ENCODE measurements at places on chromosomes 16 and 17.

GRCh38 chr16:87199901-87200300 lies 117.3 kb downstream of the C16orf95 start:
- DNase-seq, result no peak

DNA sequence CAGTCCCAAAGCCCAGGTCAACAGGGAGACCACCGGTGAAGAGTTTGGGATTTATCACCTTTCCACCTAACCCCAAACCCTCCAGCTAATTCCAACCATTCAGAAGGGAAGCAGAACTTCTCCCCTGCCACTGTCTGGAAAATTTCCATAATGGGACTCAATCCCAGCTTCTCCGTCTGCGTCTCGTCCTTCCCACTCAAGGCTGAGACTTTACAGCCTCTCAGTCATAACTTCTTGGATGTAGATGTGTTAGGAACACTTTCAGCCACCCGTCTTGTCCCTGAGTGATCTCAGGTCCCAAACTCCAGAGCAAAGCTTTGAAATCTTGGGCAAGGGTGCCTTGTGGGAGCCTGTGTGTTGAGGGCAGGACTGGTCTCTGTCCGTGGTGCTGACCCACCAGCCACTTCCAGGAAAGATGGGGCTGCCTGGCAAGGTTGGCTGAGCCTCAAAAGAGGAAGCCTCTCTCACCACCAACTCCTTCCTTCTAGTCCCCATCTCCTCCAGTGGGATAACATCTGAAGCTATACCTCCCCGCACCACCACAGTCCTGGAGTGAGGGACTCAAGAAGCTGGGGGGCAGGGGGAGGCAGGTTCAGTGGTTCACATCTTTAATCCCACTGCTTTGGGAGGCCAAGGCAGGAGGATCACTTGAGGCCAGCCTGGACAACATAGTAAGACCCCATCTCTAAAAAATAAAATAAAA lies 9.3 kb downstream of the GAS2L2 start:
- DNase-seq, result peak; percentile 68

- peak; percentile 28 for DNase-seq
Measured at GRCh38 chr16:53576210-53576609, 73.2 kb upstream of the AKTIP start.

DNA sequence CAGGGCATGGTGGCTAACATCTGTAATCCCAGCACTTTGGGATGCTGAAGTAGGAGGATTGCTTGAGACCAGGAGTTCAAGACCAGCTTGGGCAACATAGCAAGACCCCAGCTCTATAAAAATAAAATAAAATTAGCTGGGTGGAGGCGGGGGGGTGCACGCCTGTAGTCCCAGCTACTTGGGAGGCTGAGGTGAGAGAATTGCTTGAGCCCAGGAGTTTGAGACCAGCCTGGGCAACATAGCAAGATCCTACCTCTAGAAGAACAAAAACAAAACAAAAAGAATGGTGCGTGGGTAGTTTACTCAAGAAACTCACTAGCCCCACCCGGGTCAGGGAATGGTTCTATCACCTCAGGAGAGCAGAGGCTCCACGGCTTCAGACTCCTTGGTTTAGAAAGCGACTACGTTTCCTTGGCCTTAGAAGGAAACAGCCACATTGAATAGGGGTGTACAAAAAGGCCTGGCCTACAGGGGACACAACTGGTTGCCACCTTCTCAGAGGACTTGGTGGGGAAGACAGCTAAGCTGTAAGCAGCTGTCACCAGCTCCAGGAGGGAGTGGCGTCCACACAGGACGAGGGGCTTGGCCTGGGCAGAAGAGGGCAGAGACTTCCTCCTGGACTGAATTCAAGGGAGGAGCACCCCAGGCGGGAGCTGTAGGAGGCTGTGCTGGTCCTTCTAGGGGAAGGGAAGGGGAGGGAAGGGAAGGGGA lies 716 bp downstream of the TK1 start:
- DNase-seq, result no peak

DNA sequence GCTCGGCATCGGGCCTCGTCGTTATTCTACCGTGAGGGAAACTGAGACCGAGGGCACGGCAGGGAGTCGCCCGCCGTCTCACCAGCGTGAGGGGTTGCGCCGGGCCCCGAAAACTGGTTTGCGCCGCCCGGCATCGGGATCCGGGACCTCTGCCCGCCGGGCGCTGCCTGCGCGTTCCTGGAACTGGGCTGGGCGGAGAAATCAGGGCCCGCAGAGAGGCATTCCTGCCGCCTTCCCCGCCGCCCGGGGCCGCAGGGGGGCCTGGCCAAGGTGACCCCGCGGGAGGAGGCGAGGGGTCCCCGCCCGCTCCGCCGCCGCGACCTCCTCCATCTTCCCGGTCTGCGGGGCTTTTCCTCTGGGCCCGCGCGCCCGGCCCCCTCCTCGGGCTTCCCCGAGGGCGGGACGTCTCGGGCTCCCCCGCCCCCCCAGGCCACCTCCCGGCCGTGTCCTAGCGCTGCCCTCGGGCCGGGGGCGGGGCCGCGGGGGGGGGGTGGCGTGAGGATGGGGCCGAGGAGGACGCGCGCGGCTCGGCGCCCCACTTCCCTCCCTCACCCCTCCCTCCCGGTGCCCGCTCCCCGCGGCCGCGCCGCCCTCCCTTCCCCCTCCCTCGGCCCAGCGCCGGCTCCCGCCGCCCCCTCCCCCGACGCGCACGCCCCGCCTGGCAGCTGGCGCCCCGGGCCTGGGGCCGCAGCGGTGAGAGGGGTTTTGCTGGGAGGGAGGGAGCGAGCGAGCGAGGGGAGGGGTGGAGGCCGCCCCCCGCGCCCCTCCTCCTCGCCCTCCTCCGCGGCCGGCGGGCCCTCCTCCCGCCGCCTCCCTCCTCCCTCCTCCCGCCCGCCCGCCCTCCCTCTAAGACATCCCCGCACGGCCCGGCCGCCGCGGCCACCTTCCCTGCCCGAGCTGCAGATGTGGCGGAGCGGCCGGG lies at the start of gene GLIS2:
Gene GLIS2, plus strand, starts transcription at position 882 of the 922 bp plus-strand sequence. CDS start 16,214 bp downstream, outside the sequence.
- DNase-seq, result peak; percentile 92

- no peak for DNase-seq
Measured at GRCh38 chr16:46757339-46758050, 9.4 kb upstream of the MYLK3 start.

DNA sequence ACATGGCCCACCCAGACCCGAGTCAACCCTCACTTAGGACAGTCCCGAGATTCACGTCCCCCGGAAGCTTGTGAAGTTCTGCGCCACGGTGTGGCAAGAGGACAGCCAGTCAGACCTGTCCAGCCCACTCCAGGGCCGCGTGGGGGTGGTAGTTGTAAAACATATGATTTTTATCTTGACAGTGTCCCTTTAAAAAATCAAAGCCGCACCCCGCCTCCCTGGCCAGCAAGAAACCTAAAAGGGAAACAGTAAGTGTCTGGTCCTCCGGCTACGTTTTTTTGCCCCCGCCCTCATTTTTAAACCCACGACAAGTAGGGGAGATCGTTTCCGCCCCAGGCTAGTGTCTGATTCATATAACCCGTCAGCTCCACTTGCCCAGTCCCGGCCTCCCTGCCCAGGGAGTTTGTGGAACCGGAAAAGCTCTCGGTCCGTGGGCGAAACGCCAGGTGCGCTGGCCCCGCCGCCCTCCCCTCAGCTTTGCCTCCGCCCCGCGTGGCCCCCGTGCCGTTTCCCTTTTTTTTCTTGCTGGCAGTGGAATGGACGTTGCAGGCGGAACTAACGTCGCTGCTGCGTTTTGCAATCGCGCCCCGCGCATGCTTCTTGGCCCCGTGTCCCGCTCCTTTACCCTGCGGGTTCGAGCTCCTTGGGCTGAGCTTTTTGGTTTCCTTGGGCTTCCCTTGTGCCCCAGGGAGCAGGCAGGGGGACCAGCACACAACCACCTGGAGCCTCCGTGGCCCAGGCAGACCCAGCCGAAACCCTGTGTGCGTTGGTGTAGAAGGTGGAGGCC lies 13.3 kb upstream of the NUDT16L1 start:
- DNase-seq, result no peak

DNA sequence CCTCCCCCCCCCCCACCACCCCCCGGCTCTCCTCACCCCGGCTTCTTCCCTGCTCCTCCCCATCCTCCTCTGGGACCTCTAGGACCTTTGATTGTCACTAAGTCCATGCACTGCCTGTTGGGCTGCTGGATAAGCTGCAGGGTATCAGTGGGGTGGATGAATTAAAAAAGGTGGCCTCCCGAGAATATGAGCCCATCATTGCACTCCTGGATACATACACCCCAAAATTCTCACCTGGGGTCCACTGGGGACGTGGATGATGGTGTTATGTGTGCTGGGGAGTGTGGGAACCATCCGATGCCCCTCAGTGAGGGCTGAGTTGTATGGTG lies 88.8 kb downstream of the IRF8 start:
- no peak for DNase-seq

GRCh38 chr17:980406-981291 lies 1.1 kb upstream of the NXN start:
- DNase-seq, result peak; percentile 97

DNA sequence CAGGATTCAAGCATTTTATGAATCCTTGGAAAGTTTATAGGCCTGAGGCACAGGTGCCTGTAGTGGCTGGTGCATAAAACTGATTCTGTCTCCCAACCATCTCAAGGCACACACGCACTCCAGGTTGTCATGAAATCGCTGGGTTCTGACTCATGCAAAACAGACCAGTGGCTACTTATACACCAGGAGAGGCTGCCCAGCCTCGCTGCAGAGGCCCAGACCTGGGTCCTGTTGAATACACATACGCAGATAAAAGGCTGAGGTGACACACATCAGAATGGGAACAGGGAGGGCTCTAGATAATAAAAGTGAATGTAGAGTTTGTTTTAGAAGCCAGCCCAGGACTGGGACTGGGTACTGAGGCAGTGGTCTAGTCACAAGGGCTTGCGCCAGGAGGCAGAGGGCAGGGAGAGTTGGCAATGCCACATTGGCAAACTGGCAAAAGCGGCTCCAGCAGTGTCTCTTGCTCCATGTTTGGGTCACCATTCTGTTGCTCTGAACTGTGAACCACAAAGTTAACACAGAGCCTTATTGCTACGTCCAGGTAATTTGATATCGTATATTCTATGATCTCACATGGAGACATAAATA lies 13.6 kb downstream of the OR1D5 start:
- no peak for DNase-seq

GRCh38 chr16:69589434-69590269 lies 23.9 kb downstream of the NFAT5 start:
- DNase-seq, result no peak

DNA sequence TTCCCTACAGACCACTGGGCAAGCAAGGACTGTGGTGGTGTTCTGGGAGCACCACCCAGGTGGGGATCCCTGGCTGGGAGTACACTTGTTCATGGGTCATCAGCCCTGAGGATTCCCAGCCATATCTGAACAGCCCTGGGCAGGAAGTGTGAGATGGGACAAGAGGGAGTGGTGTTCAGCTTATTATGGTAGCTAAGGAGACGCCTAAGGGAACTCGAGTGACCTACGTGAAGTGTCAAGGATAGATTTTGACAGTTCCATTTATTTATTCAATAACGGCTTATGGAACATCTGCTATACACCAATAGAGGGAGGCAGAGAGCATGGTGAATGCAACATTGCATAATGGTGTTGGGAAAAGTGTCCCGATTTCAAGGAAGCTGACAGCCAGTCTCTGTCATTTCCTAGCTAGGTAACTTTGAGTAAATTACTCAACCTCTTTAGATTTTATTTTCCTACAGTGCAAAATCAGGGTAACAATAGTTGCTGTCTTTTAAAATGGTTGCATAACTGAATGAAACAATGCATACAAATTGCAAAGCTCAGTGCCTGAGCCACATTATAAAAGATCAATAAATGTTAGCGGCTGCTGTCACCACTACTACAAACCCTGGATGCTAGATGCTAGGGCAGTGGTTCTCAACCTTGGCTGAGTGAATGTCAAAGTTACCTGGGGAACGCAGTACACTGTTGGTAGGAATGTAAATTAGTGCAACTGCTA lies 534.1 kb downstream of the GRIN2A start:
- peak; percentile 32 for DNase-seq

- no peak for DNase-seq
Measured at GRCh38 chr17:72946156-72946555, 146.3 kb downstream of the SLC39A11 start.

DNA sequence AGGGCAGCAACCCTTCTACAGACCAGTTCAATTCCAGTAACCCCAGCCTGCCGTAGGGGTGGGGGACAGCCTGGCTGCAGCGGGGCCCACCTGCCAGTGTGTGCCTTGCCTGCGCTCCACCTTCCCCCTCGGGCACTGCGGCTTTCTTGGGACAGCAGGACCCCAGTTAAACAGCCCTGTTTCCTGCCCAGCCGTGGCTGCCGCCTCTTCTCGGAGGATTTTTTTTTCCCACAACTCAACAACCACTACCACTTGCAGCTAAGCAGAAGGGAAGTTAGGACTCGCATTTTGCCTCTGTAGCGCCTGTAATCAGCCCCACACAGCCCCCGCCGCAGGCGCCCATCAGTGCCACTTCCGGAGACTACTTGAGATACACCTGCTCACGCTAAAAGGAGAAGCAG lies 76.1 kb downstream of the RAI1 start:
- no peak for DNase-seq

- DNase-seq, result no peak
Measured at GRCh38 chr16:1044460-1045309, 27.9 kb upstream of the SSTR5 start.

DNA sequence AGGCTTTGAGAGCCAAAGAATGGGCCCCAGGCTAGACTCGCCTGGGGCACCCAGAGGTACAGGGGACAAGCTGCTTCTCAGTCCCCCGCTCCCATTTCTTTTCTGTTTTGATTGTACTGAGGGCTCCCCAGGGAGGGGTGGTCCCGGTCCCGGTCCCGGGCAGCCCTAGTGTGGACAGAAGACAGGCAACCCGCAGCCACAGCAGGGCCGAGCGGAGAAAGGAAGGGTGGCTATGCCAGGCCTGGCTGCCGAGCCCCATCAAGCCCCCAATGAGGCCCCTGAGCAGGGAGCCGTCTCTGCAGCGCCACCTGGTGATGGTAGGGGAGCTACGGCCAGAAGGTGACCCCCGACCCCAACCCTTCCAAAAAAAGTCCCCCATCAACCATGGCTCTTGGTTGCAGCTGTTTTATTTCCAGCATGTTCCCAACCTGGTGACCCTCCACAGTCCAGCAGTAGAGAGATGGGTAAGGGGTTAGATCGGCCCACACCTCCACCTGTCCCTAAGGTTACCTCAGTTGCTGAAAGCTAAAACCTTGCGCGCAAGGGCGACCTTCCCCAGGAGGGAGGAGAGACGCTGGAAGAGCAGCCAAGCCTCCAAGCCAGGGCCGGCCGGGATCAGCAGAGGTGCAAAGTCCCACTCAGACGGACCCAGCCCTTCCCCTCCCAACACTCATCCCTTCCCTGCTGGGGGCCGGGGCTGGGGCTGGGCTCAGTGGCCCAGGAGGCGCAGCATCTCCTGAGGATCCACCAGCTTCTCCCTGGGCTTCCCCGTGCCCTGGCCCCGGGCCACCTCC lies 2.6 kb upstream of the GRIN2C start:
- peak; percentile 44 for DNase-seq

- peak; percentile 74 for DNase-seq
Measured at GRCh38 chr17:76147211-76148014, 6.4 kb upstream of the FOXJ1 start.

Data from brain (organoid and tissue), 16 donors.